ENCODE measurements at places on chromosomes 6 and 20.

- no peak for DNase-seq
Measured at GRCh38 chr6:122431780-122432179, 32.3 kb downstream of the HSF2 start.

DNA sequence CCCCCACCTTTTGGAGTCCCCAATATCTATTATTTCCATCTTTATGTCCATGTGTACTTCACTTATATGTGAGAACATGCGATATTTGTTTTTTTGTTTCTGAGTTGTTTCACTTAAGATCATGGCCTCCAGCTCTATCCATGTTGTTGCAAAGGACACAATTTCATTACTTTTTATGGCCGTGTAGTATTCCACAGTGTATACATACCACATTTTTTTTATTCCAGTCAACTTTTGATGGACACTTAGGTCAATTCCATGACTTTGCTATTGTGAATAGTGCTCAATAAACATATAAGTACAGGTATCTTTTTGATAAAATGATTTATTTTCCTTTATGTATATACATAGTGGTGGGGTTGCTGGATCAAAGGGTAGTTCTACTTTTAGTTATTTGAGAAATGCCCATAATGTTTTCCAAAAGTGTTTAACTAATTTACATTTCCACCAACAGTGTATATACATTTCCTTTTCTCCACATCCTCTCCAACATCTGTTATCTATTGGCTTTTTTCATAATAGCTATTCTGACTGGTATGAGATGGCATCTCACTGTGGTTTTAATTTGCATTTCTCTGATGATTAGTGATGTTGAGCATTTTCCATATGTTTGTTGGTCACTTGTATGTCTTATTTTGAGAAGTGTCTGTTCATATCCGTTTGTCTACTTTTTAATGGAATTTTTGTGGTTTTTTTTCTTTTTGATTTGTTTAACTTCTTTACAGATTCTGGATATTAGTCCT is 34.0 kb upstream of the COL10A1 start:
- no peak for DNase-seq

GRCh38 chr6:154428897-154429296 is 72.3 kb upstream of the IPCEF1 start:
- no peak for DNase-seq

DNA sequence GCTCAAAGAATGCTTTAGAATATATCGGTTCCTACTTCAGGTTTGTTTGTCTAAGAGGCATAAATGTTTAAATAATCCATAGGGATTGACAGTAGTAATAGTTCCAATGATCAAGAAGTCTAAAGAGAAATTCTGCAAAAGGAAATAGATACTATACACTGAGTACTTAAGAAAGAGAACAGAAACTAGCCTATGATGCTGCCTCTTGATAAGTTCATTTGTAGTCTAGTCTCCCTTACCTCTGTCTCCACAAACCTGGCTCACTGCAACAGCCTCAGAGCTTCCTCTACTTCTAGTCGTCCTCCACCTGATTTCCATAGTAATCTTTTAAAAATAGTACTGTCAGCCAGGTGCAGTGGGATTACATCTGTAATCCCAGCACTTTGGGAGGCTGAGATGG is 511.8 kb downstream of the LMBRD1 start:
- DNase-seq, result no peak

GRCh38 chr20:14444106-14444505 is 106.7 kb upstream of the FLRT3 start:
- no peak for DNase-seq
